ENCODE measurements at places on chromosomes 7 and 10.

- DNase-seq = no peak
Measured at GRCh38 chr10:126240483-126240882, 147.8 kb downstream of the ADAM12 start.

DNA sequence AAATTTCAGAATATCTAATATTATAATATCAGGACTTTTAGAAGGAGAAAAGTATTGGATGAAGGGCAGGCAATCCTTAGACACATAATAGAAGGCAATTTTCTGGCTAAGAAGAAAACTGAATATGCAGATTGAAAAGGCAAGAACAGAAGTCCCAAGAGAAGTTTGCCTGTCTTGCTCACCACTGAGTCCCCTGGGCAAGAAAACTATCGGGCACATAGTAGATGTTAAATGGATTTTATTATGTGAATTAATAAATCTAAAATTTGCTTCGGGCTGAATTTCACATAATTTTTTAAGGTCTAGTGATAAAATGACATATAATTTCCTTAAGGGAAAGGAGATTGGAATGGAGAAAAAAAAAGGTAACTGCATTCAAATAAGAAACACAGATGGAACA, 380.9 kb upstream of the GRM3 start:
- no peak for DNase-seq

DNA sequence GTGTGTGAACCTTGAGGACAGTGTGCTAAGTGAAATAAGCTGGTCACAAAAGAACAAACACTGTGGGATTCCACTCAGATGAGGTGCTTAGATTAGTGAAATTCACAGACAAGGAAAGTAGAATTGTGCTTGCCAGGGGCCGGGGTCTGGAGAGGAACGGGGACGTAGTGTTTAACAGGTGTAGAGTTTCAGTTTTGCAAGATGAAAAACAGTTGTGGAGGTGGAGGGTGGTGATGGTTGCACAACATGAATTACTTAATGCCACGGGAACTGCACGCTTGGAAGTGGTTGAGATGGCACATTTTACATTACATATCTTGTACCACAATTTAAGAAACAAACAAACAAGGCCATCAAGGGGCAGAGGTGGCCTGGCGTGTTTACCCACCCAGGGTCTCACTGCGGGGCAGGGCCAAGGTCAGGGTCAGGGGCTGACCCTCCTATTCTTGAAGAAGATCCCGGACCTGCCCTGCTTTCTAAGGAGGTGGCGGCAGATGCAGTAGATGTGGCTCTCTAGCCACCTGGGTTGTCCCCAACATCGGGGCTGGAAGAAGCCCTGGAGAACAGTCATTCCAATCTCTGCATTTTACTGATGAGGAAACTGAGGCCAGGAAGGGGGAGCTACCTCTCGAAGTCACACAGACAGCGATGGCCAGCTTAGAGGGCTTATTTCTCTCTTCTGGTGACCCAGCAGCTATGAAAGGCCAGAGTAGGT, 91.5 kb upstream of the LRRC4 start:
- no peak for DNase-seq

DNA sequence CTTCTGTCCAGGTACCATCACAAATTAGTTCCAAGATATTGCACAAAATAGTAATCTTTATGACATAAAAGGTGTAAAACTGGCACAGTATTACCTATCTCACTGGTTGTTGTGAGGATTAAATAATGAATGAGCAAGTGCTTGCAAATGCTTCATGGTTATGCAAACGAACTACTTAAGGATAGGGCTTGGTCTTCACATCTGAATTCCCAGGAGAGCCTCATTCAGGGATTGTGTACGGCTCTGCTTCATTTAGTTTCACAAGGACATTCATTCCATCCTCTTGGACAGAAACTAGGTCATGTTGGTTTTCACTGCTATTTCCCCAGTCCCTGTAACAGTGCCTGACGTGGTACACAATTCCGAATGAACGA, 12.1 kb downstream of the ABCA13 start:
- no peak for DNase-seq

DNA sequence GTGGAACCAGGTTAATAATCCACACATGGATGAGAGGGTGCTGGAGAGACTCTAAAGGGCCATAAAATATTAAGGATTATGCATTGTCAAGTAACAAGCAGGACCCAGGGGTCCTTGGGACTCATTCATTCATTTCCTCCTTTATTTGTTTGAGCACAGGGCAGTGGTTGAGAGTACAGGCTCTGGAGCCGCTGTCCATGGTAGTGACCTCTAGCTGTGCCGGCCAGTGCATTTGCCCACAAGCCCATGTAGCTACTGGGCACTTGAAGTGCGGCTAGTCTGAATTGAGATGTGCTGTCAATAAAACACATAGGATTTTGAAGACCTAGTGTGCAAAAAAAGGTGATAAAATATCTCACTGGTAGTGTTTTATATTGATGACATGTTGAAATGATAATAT, 137.6 kb downstream of the C10orf105 start:
- no peak for DNase-seq

DNA sequence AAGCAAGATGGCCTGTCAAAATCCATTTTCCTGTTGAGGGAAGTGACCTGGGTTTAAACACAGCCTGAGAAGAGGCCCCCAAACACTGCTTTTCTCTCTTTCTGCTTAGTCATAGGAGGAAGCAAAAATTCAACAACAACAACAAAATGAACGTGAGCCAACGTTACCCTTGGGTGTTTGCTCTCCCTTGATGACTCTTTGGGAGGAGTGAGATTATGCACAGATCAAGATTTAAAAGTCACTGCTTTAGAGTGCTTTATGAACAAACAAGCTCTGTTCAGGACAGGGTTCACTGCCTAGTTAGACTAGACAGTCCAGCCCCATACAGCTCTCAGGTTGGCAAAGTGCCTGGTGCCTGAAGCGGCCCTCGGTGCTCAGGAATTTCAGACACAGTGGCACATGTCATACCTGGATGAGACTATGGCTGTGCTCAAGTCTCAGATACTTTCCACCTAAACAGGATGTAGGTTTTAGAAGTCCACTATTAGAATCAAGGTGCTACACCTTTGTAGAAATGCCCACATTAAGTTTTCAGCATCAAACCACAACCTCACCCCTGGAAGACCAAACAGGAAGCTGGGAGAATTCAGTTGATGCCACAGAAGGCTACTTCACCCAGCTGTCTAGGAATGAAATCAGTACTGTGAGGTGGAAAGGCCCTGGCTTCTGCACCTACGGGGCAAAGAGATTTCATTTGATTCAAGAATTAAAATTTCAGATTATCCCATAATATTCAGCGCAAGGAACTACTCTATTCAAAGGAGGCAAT, 38.7 kb downstream of the DENND11 start:
- DNase-seq = no peak

GRCh38 chr7:143286522-143286890, 1.6 kb upstream of the CASP2 start:
- no peak for DNase-seq

- DNase-seq = no peak
Measured at GRCh38 chr10:27099448-27099847, 846 bp downstream of the ANKRD26 start.

Data from stimulated activated CD4-positive, alpha-beta T cell treated with anti-CD3 and anti-CD28 coated beads, TNF-alpha, amount 100 ng/mL, for 4 hours (primary cell).